ENCODE measurements at places on chromosomes 6 and 20. TPM values are rescaled to one million over a fixed set of nuclear protein-coding genes. Genes with fewer than 3 reads are reported as not detected.

- DNase-seq, result no peak
Observed at GRCh38 chr6:54072635-54073313, 38.5 kb upstream of the MLIP start.

DNA sequence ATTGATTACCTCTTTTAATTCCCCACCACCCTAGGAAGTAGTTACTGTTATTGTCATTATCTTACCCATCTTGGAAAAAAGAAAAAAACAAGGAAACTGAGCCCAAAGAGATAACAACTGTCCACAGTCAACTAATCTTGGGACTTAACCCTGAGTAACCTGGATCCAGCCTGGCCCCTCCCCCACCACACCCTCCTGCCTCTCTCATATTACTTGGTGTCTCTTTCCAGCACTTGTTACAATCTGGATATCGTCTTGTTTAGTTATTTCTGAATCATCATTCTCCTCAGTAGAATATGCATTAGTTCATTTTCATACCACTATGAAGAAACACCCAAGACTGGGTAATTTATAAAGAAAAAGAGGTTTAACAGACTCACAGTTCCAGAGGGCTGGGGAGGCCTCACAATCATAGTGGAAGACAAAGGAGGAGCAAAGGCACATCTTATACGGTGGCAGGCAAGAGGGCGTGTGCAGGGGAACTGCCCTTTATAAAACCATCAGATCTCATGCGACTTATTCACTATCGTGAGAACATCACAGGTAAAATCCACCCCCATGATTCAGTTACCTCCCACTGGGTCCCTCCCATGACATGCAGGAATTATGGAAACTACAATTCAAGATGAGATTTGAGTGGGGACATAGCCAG is 60.3 kb downstream of the LY86 start:
- no peak for DNase-seq

COL11A2 gene
- total RNA-seq, result 10.0 TPM

PCSK2 gene
- total RNA-seq, result not detected

DPPA5 gene
- not detected for total RNA-seq

DNA sequence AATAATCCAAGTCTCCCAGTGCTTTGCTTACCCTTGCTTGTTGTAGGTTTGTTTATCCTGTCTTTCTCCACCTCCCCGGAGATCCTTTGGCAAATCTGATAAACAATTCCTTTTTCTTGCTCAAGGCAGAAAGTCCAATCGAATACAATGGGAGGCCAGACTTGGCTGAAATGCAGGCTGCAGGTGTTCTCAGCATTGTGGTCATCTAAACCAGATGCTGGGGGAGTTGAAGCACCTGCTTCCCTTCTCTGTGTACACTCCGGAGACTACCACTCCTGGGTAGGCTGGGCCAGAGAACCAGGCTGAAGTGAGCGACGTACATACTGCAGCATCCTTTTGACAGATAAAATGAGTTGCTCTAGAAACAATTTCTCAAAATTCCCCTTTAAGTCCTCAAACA is 82.6 kb upstream of the PREP start:
- no peak for DNase-seq

NKAIN2 gene
- total RNA-seq, result 37.9 TPM

GRCh38 chr6:3211681-3212080 is 15.8 kb downstream of the TUBB2B start:
- DNase-seq, result no peak

DNA sequence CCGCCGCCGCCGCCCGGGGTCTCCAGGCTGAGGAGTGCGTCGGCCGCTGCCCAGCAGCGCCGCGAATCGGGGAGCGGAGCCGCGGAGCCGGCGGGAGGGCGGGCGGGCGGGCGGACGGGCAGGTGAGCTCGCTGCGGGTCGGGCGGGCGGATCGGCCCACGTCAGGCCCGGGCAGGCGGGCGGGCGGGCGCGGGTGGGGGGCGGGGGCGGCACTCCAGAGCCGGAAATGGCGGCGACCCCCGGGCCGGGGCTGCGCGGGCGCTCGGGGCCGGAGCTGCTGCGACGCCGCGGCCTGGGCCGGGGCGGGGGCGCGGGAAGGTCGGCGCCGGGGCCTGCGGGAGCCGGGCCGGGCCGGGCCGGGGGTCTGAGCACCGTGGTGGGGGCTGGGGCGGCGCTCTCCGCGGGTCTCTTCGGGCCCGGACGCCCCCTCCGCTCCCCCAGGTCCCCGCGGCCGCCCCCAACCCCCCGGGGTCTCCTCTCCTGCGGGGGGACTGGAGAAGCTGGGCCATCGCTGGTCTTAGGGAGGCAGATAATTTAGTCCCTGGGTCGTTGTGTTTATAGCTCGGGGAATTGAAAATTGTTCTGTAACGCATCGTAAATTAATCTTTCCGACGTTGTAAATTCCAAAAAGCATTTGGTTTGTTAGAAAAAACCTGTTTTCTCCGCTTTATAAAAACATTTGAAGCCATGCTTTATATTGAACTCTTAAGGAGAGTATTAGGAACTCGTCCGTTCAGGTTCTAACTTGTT is 451 bp downstream of the DNAJC5 start:
- no peak for DNase-seq

GRCh38 chr6:96762599-96762998 is 74.7 kb downstream of the GPR63 start:
- DNase-seq, result no peak

DNA sequence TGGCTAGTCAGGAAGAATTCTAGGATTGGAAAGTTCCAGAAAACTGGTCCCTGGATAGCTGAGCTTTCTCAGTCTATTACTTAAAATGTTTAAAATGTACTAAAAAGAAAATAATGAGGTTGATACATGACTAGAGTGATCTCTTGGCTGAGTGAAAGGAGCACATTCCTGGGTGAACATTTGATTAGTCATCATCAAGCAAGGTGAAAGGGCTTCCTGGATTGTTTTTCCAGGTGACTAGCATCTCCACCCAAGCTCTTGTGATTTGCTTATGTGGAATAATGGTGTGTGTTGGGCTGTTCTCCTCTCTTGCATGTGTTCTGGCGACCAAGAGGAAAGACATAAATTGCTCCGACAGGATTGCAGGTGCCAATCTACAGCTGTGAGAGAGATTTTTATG is 42.9 kb downstream of the PKIB start:
- no peak for DNase-seq

DNA sequence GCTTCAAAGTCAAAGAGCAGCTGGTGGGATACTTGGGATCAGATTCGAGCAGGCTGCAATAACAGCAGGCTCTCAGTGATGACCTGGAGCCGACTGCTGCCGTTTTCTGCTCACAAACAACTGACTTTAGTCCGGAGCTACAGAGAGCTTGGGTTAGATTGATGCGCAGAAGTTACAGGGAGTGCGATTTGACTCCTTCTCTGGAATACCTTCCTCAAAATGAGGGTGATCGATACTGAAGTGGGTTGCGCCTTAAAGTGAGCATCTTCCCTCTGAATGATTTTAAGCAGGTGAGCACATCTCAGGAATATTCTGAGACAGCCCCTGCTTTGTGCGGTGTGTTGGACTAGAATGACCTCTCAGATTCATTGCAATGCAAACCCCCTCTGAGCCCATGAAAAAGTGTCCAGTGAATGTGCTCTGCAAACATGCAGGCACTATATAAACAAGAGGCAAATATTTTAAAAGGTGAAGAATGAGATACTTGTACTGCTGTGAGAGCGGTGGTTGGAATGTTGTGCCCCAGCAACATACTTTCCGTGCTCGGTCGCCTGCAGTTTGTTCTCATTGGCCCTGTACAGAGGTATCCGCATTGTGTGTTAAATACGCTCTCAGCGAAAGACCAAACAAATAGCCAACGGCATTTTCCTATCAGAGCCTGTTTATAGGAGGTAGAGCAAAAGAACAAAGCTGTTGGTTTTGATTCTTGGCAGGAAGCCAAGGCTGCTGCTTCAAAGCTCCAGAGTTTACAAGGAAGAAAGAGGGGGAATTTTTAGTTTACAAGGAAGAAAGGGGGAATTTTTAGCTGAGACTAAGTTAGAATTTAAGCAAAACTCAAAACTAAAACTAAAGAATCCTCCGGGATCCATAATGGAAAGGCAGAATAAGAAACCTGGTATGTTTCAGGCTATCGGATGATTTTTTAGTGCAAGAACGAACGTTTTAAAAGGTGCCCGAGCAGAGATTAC is 67.7 kb downstream of the PHACTR2 start:
- no peak for DNase-seq

DNA sequence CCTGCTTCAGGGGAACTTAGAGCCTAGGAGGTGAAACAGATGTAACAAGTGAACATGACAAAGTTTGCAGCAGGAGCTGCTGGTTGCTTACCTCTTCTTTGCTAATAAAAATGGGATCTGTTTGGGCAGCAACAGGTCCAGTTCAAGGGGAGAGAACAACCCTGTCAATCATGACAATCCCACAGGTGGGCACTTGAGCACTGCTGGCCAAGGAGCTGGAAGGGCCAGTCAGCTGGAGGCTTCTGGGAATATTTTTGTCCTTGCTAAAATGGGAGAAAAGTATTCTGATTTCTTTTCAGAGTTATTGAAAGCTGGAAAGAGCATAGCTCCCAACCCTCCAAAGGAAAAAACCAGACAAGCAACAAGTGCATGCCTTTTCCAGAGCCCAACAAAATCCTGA is 477.7 kb upstream of the SULF2 start:
- no peak for DNase-seq

DNA sequence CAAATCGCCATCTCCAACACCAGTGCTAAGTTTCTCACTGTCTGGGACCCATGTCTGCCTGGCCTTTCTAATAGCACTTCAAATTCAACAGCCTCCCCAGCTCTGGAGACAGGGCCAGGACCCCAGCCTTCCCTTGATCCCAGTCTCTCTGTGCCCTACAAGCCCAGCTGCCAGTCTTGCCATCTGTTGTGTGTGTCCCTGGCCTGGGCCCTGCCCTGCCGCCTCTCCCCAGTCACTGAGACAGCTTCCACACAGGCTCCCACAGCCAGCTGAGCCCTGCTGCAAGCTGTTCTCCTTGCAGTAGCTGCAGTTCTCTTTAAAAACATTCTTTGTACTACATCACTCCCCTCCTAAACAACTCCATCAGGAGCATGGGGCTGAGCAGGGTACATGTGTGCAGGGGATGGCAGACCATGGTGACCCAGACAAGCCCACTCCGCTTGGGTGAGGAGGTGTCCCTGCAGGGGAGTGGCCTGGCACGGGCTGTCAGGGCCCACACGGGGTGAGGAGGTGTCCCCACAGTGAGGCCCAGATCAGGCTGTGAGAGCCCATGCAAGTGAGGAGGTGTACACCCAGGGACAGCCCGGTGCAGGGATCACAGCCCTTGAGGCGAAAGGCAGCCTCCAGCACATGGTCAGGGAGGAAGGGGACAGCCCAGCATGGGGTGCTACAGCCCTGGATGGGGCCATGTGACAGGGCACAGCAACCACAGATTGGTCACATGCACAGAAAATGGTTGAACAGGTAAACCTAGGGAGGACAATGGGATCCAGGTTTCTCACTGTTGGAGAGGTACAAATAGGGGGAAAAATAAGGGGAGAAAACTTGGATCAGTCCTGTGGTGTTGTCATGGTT is 16.2 kb downstream of the CST7 start:
- peak; percentile 74 for DNase-seq

- no peak for DNase-seq
Observed at GRCh38 chr6:67640484-67640883, 994.6 kb upstream of the ADGRB3 start.

- no peak for DNase-seq
Observed at GRCh38 chr6:24117021-24117420, 9.0 kb upstream of the NRSN1 start.
